ENCODE measurements at places on chromosomes 3 and 15.

GRCh38 chr3:123323781-123324180 is 122.0 kb downstream of the SEC22A start:
- no peak for DNase-seq

DNA sequence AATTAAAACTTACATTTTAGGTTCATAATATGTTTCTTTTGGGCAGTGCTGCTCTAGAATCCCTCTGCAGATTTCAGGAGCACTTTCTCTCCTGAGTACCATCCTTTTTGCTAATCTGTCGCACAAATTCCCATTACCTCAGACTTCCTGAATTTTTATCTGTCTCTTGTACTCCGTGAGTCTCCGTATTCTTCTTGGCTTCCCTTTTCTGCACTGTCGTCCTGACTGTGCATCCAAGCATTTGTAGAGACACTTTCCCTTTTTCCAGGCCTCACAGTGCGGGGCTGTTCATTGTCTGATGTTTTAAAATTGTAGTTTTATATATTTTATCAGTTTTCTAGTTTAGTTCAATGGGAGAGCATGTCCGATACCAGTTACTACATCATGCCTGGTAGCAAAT is 27.3 kb downstream of the MEF2A start:
- no peak for DNase-seq

DNA sequence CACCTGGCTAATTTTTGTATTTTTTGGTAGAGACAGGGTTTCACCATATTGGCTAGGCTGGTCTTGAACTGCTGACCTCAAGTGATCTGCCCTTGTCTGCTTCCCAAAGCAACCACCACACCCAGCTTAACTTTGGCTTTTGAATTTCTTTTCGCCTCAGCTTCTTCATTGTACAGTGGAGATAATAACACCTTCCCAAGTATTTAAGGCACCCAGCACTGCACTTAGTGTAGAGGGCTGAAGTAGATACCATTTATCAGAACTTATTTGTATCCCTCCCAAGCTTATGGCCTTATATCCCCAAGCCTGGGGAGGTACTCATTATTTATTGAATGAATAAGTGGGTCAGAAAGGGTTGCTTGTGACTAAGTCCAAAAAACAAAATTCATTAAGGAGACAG is 2.3 kb downstream of the SQOR start:
- DNase-seq, result no peak

- DNase-seq, result no peak
Observed at GRCh38 chr3:183378008-183378407, 50.4 kb downstream of the MCF2L2 start.

- no peak for DNase-seq
Observed at GRCh38 chr15:101193120-101193644, 58.7 kb downstream of the CHSY1 start.

DNA sequence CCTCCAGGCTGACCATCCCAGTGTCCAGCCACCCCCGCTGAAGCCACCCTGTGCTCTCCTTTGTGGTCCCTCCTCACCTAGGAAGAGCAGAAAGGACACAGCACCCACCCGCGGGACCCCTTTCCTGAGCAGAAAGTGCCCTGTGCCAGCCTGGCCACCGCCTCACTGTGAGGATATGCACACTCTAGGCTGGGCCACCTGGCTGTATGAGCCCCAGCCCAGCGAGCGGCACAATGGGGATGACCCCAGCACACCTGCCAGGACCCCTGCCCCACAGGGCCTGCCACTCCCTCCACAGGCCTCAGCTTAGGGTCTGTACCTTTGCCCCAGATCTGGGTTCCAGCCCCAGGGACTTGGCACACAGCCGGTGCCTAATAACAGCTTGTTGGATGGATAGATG is 47.9 kb upstream of the FURIN start:
- DNase-seq, result no peak

GRCh38 chr3:127025456-127025855 is 42.5 kb downstream of the PLXNA1 start:
- DNase-seq, result no peak

DNA sequence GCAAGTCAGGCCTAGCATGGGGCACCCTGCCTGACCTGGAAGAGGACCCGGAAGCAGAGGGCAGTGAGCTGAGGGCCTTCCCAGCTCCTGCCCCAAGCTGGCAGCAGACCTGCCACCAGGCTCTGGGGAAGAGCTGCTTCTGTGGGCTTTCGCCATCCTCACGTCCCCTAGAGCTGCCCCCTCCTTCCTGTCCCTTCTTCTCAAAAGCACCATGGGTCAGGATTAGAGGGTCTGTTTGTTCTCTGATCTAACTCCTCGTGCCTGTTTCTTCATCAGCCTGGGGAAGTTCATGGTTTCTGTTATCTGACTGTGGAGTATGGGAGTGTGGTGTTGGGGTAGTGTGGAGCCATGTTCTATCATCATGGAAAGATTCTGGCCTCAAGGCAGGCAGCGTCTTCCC is 58.4 kb upstream of the POLG start:
- no peak for DNase-seq

GRCh38 chr15:58451826-58452225 is 20.0 kb downstream of the LIPC start:
- no peak for DNase-seq

DNA sequence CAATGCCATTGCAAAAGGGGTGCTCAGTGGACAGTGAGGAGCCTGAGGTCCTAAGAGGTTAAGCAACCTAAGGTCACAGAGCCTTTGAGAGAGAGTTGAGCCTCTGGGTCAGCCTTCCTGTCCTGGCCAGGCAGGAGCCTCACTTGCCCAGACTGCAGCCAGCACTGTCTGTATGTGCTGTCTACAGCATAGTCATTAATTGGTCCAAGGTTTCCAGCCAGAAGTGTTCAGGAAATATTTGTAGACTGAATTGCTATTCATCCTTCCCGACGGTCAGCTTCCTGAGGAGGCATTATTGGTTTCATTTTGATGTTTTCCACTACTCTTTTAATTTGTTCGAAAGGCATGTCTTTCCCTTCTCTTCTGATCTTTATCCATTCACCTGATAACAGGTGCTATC is 8.1 kb downstream of the SEC13 start:
- no peak for DNase-seq

- DNase-seq, result no peak
Observed at GRCh38 chr3:130414457-130414856, 69.0 kb downstream of the COL6A5 start.

- no peak for DNase-seq
Observed at GRCh38 chr3:43296565-43296964, 10.2 kb downstream of the SNRK start.

DNA sequence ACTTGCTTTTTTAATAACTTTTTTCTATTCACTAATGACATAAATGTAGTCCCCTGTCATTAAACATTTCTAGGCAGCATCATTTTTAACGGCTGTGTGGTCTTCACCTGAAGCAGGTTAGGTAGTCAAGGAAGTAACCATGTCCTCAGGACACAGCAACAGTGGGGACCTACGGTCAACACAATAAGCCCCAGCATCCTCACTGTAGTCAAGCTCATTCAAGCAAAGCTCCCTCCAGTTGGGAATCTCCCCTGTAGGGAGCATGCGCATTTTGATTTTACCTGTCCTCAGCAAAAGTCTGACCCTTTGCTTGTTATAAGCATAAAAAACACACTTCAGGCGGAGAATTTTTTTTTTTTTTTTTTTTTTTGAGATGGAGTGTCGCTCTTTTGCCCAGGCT is 151.4 kb downstream of the SHQ1 start:
- no peak for DNase-seq

GRCh38 chr3:131193641-131194238 is 167.1 kb downstream of the NEK11 start:
- no peak for DNase-seq

Measured in pulmonary artery endothelial cell (primary cell).